ENCODE measurements at places on chromosomes 12 and 14.

DNA sequence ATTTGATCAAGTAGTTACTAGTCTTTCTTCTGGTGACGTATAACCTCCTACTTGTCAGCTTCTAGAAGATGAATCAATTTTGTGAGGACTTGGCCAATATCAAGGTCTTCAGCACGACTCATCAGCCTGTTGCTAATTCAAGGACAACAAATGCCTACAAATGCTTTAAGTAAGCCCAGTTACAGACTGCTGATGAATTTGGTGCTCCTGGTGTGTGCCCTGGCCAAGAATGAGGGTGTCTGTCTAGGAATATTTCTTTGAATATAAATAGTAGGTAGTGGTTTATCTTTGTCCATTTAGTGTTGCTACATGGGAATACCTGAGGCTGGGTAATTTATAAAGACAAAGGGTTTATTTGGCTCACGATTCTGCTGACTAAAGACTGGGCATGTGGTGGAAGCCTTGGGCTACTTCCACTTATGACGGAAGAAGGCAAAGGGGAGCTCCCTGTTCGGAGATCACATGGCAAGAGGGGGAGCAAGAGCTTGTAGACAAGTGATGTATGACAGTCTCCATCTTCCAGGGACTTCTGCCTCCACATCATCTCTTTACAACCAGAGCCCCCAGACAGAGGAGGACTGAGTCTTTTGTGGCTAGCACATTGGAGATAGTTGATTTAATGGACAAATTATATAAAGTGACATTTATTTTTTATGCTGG lies 180.2 kb downstream of the CRADD start:
- DNase-seq: no peak

- no peak for DNase-seq
Measured at GRCh38 chr14:65241125-65241752, 138.9 kb upstream of the MAX start.

GRCh38 chr12:120416490-120417216 lies 21.3 kb upstream of the COX6A1 start:
- no peak for DNase-seq

GRCh38 chr14:34715127-34715863 lies 902 bp upstream of the CFL2 start:
- DNase-seq: no peak

GRCh38 chr12:48972213-48972951 lies 847 bp upstream of the WNT10B start:
- DNase-seq: no peak

DNA sequence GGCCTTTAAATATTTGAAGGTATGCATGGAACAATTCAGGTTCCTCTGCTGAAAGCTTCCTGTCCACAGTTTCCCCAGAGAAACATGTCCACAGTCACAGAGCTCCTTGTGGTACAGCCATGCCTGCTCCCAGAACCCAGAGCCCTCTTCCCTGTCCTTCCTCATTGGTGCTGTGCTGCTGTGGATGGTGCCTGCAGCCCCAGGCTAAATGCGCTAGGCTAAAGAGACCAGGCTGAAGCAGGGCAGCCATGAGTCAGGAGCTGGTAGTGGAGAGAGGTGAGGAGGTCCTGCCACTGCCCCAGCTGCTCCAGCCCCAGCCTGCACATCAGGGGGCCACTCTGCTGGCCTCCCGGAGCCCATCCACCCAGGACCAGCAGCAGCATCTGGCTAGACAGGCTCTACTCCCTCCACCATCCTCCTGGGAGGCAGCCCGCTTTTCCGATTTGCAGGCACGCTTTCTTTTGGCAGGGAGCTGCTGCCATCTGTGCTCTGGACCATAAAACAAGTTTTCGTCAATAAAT lies 65.4 kb upstream of the DDX11 start:
- DNase-seq: no peak

DNA sequence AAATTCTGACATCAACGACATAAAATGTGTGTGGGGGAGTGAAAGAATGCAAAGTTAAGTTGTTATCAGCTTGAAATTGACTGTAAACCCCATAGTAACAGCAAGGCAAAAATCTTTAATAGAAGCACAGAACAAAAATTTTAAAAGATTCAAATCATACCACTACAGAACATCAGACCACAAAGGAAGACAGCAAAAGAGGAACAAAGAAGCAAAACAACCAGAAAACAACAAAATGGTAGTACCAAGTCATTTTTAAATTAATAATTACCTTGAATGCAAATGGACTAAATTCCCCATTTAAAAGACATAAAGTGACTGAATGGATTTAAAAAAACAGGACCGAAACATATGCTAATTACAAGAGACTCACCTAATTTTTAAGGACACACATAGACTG lies 31.3 kb downstream of the A2M start:
- no peak for DNase-seq

DNA sequence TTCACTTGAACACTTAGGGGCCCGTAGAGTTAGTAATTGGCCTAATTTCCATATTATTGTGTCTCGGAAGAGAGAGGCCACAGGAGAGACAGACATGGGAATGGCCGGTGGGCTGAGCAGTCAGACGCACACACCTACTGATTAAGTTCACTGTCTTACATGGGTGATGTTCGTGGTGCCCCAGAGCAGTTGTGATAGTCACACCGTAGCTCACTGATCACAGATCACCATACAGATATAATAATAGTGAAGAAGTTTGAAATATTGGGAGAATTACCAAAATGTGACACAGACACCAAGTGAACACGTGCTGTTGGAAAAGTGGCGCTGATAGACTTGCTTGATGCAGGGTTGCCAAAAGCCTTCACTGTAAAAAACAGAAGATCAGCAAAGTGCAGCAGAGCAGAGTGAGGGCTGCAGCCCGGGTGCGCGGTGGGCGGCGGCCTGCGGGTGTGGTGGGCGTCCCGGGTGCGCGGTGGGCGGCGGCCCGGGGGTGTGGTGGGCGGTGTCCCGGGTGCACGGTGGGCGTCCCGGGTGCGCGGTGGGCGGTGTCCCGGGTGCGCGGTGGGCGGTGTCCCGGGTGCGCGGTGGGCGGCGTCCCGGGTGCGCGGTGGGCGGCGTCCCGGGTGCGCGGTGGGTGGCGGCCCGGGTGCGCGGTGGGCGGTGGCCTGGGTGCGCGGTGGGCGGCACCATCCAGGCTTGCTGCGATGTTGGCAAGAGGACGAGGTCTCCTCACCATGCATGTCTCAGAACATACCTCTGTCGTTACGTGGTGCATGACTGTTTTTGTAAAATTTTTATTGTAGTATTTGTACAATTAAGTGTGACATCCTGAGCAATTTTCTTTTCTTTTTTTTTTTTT lies 34.3 kb upstream of the TEX22 start:
- no peak for DNase-seq

DNA sequence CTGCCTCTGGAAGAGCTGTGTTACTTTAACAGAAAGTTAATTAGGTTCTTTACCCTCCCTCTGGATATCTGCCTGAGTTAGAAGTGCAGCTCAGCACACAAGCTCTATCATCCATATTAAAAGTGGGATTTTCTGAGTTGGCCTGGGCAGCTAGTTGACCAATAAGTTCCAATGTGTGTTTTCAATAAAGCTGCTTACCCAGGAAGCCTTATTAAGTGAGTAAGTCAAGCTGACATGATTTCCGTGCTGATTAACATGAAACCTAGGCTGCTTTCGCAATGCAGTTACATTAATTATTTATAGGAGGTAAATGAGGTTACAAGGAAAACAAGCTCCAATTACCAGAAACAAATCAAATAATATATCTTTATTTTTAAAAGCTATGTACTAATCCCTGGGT lies 4.8 kb downstream of the NEUROD4 start:
- DNase-seq: no peak

- DNase-seq: no peak
Measured at GRCh38 chr12:113793250-113793649, 172.9 kb downstream of the RBM19 start.

GRCh38 chr12:49348781-49349180 lies 2.1 kb downstream of the DNAJC22 start:
- no peak for DNase-seq

DNA sequence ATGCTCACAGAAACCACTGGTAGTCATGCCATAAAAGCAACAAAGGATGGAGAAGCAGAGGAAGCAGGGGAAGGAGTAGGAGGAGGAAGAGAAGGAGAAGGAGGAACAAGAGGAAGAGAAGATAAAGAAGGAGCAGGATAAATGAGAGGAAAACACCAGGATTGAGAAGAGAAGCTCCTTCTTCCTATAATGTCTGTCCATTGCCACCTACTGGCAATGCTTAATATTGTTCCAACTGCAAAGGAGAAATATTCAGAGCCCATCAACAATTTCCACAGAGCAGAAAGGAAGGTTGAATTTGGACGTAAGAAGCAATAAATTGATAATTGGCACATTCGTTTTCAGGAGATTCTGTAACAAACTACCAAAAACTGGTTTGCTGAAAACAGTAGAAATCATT lies 898.4 kb downstream of the SLC16A7 start:
- DNase-seq: no peak

- no peak for DNase-seq
Measured at GRCh38 chr12:29152223-29152868, 3.3 kb downstream of the FAR2 start.

- DNase-seq: no peak
Measured at GRCh38 chr14:94555991-94556390, 5.3 kb upstream of the SERPINA4 start.

GRCh38 chr12:98385641-98386040 lies 129.7 kb upstream of the TMPO start:
- no peak for DNase-seq

DNA sequence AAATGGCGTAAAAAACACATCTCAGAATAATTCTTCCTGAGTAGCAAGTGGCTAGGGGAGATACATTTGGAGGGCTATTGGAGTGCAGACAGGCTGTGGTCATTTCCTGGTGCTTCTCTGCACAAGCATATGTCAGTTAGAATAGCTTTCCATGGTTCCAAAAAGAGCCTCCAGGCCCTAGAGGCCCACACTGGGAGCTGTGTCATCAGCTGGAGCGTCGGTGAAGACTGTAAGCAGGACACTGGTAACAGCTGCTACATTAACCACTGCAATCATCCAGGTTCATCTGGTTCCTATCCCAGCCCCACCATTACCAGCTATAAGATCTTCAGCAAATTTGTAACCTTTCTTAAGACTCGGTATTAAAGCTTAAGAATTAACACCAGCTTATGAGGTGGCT lies 31.7 kb upstream of the APPL2 start:
- no peak for DNase-seq

GRCh38 chr12:111747333-111747732 lies 19.4 kb upstream of the ALDH2 start:
- no peak for DNase-seq

DNA sequence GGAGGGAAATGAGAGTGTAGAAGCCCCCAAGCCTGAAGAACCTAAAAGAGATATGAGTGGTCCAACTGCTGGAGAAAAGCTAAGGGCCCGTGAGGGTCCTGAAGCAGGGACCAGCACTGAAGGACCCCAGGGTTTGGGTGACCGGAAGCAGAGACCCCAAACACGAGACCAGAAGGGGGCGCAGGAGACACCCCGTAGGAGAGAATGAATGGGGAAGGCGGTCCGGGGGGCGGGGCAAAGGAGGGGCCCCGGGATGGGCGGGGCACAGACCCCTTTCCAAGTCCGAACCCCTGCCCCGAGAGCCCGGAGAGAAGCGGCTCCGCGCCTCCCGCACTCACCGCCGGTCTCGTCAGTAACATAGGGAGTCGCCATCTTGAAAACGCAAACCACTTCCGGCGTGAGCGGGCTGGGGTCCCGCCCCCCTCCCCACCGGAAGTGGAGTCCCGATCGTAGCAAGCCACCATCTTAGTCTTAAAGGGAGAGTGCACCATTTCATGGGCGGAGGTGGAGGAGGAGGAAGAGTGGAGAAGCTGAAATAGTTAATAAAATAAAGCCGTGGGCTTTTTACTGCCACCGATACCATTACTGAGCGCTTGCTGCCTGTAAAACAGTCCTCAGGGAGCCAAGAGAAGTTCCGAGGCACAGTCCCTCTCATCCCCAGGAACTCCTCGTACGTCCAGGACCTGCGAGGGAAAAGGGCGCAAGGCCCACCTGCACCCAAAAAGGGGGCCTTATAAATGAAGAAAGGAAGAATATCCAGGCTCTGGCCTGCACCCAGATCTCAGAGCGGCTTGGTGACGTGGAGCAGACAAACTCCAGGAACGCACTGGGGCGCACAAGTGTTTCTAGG lies 731 bp downstream of the PYM1 start:
- DNase-seq: peak; percentile 87

- no peak for DNase-seq
Measured at GRCh38 chr14:75558440-75558839, 20.0 kb upstream of the FLVCR2 start.

DNA sequence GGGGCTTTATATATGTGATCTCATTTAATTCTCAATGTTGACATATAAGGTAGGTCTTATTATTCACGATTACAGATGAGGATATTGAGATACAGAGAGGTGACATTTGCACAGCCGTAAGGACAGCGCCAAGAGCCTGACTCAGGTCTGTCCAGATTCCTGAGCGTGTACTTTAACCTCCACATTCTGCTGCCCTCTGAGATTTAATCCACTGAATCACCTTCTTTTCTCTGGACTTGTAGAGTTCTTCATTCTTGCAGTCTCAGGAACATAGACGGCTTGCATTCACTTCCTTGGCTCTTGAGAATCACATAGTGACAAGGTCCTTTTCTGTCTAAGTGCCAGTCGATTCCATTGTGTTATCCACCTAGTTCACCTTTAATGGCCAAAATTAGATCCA lies 141.0 kb upstream of the ARHGAP5 start:
- DNase-seq: no peak

DNA sequence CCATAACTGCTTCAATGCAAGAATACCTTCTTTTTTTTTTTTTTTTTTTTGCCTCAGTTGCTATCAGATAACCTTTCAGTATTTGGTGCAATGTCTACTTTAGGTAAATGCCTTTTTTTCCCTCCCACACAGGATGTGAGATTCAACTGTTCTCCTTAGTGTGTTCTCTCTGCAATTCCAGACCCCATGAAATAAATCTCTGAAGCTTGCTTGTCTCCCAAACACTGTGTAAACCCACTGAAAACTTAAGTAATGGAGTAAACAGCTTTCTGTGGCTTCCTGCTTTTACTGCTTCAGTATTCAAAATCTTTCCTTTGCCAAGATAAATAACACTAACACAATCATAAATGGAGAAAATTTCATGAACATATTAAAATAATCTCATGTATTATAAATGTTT lies 55.8 kb upstream of the CLEC14A start:
- DNase-seq: no peak

DNA sequence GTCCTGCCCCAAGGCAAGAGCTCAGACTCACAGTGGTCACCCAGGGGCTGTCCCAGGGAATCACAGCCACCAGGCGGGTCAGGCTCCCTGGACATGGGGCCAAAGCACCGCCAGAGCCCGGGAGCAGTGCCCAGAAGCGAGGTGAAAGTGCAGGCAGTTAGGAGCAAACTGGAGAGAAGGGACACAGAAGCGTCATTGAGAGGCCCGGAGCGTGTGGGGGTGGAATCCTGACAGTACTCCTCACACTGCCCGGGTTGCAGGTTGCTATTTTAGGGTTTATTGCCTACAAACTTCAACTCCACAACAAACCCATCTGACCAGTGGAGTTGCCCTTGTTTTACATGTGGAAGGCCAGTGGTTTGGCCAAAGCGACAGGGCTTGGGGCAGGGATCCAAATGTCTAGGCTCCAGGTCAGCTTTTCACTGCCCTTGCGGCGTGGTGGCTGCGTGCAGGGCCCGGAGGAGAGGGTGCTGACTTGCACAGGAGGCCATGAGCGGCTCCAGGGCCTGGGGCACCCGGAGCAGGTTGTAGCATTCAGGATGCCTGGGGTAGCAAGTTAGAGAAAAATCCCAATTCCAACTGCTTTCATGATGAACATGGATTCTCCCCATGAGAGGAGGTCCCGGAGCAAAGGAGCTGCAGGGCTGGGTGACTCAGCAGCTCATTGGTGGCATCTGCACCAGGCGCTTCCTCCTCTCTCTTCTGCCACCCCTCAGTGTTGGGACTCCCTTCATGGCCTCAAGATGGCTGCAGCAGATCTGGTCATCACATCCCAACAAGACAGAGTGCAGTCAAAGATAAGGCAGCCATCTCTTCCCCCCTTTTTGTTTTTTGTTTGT lies 112.3 kb upstream of the NCOR2 start:
- DNase-seq: no peak

Measured in activated T-helper 1 cell treated with anti-CD3 and anti-CD28 coated beads, Interleukin-2, amount 50 U/mL, for 16 hours (primary cell).